ENCODE measurements at places on chromosomes 2 and 18. TPM values are rescaled to one million over a fixed set of nuclear protein-coding genes. Genes with fewer than 3 reads are reported as not detected.

- H3K4me3 ChIP-seq = no peak overlapping the region
- DNase-seq = no peak
- no peak overlapping the region for H3K27ac ChIP-seq
- no peaks in the 10 kb centered on the region for H3K4me1 ChIP-seq
Measured at GRCh38 chr2:34447097-34447496, 848.0 kb upstream of the FAM98A start.

GRCh38 chr2:128547667-128548066 is 229.0 kb upstream of the HS6ST1 start:
- no peaks in the 10 kb centered on the region for H3K4me1 ChIP-seq
- H3K27ac ChIP-seq = no peak overlapping the region
- H3K27me3 ChIP-seq = no peaks in the 10 kb centered on the region
- H3K4me3 ChIP-seq = no peak overlapping the region

DNA sequence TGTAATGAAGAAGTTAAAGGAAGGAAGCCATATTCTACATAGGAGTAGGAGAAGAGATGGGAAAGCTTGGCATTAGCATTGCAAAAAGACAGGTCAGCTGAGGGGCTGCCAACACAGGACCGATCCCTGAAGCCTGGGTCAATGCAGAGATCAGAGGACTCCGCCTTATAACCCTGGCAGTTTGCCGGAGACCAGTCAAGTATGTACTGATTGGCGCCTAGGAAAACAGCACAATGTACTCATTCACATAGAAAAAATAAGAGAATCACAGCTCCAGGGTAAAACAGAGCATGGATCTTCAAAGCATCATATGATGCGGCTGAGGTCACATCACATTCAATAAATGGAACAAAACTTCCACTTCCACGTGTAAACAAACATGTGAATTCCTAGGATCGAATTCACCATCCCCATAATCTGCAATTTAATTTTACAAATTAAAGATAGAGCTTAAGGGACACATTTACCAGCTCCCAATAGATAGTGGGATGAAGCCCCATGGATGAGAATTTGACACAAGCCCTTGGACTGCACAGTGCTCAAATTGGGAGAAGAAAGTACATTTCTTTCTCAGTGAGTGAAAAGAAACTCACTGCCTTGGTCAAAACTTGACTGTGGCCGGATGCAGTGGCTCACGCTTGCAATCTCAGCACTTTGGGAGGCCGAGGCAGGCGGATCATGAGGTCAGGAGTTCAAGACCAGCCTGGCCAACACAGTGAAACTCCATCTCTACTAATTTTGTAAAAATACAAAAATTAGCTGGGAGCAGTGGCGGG is 135.0 kb upstream of the KLHL14 start:
- peaks cover 27% of the 10 kb centered on the region for H3K4me1 ChIP-seq
- H3K4me3 ChIP-seq = no peak overlapping the region
- H3K27ac ChIP-seq = no peak overlapping the region
- no peak for DNase-seq
- H3K36me3 ChIP-seq = no peaks in the 10 kb centered on the region

- no peak for DNase-seq
- peaks cover 13% of the 10 kb centered on the region for H3K4me1 ChIP-seq
- no peak overlapping the region for H3K4me3 ChIP-seq
- no peaks in the 10 kb centered on the region for H3K27me3 ChIP-seq
Measured at GRCh38 chr2:57884281-57884680, 162.3 kb upstream of the VRK2 start.

- no peaks in the 10 kb centered on the region for H3K36me3 ChIP-seq
- no peak overlapping the region for H3K4me3 ChIP-seq
- DNase-seq = no peak
- no peaks in the 10 kb centered on the region for H3K4me1 ChIP-seq
- H3K27me3 ChIP-seq = peaks cover 3% of the 10 kb centered on the region
Measured at GRCh38 chr2:106536490-106536889, 49.3 kb downstream of the CD8B2 start.

- peaks cover 53% of the 10 kb centered on the region for H3K4me1 ChIP-seq
- DNase-seq = no peak
- peak overlapping the region; percentile 23 for H3K27ac ChIP-seq
- H3K27me3 ChIP-seq = no peaks in the 10 kb centered on the region
Measured at GRCh38 chr2:200353120-200353519, 46.6 kb downstream of the SPATS2L start.

- H3K36me3 ChIP-seq = no peaks in the 10 kb centered on the region
- no peak for DNase-seq
- peaks cover 17% of the 10 kb centered on the region for H3K4me1 ChIP-seq
Measured at GRCh38 chr2:23029951-23030350, 355.0 kb upstream of the KLHL29 start.

GRCh38 chr2:43459446-43460173 is 136.2 kb downstream of the THADA start:
- H3K27ac ChIP-seq = no peak overlapping the region
- no peaks in the 10 kb centered on the region for H3K36me3 ChIP-seq
- H3K4me3 ChIP-seq = no peak overlapping the region
- peak; percentile 23 for DNase-seq
- H3K27me3 ChIP-seq = no peaks in the 10 kb centered on the region
- peaks cover 99% of the 10 kb centered on the region for H3K4me1 ChIP-seq

GRCh38 chr2:206452750-206453149 is 9.4 kb downstream of the ADAM23 start:
- H3K4me1 ChIP-seq = no peaks in the 10 kb centered on the region
- no peak overlapping the region for H3K4me3 ChIP-seq
- DNase-seq = no peak
- no peak overlapping the region for H3K27ac ChIP-seq
- no peaks in the 10 kb centered on the region for H3K36me3 ChIP-seq

- H3K4me3 ChIP-seq = no peak overlapping the region
- peaks cover 14% of the 10 kb centered on the region for H3K4me1 ChIP-seq
- H3K27me3 ChIP-seq = no peaks in the 10 kb centered on the region
- H3K27ac ChIP-seq = no peak overlapping the region
- DNase-seq = no peak
Measured at GRCh38 chr2:86019121-86019520, 86.6 kb downstream of the POLR1A start.

- H3K27ac ChIP-seq = no peak overlapping the region
- H3K36me3 ChIP-seq = no peaks in the 10 kb centered on the region
- H3K27me3 ChIP-seq = no peaks in the 10 kb centered on the region
- no peak for DNase-seq
Measured at GRCh38 chr2:71102981-71103681, 26.9 kb downstream of the MCEE start.

GRCh38 chr2:84556190-84556589 is 39.9 kb downstream of the DNAH6 start:
- no peaks in the 10 kb centered on the region for H3K27me3 ChIP-seq
- no peak for DNase-seq
- H3K4me1 ChIP-seq = no peaks in the 10 kb centered on the region
- H3K27ac ChIP-seq = no peak overlapping the region
- H3K36me3 ChIP-seq = no peaks in the 10 kb centered on the region
- H3K4me3 ChIP-seq = no peak overlapping the region

DNA sequence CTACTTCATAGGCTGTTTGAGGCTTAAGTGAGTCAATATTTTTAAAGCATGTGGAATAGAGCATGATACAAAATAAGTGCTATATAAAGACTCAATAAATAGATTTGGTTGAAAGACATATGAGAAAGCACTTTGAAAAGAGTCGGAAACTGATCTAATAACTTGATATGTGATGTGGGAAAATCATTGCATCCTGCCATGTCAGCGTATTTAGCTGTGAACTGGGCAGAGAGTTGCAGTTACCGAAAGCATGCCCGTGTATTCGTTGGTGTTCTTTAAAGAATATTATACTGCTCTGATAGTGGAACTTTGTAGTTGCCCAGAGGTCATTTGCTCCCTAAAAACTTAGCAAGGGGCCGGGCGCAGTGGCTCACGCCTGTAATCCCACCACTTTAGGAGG is 37.8 kb upstream of the ZNF516 start:
- H3K4me3 ChIP-seq = no peak overlapping the region
- no peak for DNase-seq
- no peaks in the 10 kb centered on the region for H3K27me3 ChIP-seq
- H3K4me1 ChIP-seq = peaks cover 17% of the 10 kb centered on the region
- H3K27ac ChIP-seq = no peak overlapping the region

- DNase-seq = no peak
- H3K4me3 ChIP-seq = no peak overlapping the region
- no peaks in the 10 kb centered on the region for H3K27me3 ChIP-seq
Measured at GRCh38 chr2:210859314-210859713, 302.9 kb downstream of the CPS1 start.

DNA sequence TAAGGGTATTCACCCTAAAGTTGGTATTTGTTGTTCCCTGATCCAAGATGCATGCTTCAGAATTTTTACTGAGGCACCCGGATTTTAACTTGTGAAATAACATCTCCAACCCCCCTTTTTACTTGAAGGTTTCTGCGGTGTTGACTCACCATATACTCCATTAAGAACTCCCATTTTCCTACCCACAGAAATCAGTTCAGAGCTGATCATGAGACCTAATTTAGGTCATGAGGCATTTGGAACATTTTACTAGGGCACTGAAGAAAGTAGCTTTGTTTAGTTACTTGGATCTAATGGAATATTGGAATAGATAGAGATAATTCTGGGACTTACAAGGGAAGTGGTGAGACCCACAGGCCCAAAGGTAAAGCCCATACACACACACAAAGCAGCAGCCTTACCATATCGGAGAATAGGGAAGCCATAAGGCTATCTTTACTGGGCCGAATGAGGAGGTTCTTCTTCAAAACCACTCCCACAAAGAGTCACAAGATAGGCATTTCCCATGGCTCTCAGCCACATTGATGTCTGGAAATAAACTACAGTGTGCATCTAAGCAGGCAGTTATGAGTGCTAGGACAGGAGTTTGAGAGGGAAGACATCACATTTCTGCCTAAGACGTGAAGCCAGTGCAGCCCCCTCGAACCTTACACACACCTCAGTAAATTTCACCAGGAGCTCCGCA is 681.0 kb upstream of the LRRTM4 start:
- H3K27ac ChIP-seq = no peak overlapping the region
- no peaks in the 10 kb centered on the region for H3K36me3 ChIP-seq
- no peaks in the 10 kb centered on the region for H3K27me3 ChIP-seq
- no peak for DNase-seq

DNA sequence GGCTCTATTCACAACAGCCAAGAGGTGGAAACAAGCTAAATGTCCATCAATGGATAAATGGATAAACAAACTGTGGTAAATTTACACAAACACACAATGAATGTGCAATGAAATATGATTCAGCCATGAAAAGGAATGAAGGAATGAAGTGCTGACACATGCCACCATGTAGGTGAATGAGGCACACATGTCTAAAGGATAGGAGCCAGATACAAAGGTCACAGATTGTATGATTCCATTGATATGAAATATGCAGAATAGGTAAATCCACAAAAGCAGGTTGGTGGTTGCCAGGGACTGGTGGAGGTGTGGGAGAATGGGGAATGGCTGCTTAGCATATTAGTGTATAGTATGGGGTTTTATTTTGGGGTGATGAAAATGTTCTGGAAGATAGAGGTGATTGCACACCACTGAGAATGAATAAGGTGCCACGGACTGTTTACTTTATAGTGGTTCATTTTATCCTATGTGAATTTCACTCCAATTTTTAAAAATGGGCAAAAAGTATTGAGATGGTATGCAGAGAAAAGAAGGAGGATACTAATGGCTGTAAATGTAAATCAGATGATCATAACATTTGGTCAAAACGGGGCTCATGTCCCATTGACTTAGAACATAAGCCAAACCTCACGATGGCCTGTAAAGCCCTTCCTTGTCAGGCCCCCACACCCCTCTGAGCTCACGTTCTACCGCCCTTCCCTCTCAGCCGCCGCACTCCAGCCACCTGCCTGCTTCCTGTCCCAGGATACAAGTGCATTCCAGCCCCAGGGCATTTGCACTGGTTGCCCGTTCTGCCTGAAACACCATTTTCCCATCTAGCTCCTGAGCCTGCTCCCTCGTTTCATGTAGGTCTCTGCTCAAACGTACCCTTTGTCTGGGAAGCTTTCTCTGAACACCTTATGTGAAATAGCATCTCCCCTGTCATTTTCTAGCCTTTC is 165.5 kb downstream of the DDX1 start:
- DNase-seq = no peak
- H3K27ac ChIP-seq = no peak overlapping the region
- no peak overlapping the region for H3K4me3 ChIP-seq
- H3K27me3 ChIP-seq = no peaks in the 10 kb centered on the region
- H3K36me3 ChIP-seq = no peaks in the 10 kb centered on the region

DNA sequence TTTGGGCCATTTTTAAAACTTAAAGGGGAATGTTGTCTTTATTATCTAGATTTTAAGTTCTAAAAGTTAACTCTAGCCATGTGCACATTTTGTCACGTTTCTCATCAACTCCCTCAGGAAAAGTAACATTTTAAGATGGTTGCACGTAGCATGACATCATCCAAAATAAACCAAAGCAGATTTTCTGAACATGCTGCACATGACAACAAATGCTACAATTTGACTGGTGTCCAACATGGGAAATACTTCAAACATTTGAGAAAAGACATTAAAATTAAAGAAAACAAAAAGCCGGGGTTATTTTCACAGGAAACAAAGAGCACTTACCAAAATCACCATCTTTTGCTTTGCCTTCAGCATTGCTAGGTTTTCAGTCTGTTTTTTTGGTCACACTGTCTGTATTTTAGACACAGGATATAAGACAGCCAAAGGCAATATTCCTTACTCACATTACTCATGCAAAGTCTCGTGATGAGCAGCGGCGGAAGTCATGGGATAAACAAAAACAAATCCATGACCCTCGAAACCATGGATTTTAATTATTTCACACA is 51.3 kb upstream of the RND3 start:
- no peak overlapping the region for H3K4me3 ChIP-seq
- no peak overlapping the region for H3K27ac ChIP-seq
- no peaks in the 10 kb centered on the region for H3K4me1 ChIP-seq
- no peaks in the 10 kb centered on the region for H3K27me3 ChIP-seq
- H3K36me3 ChIP-seq = no peaks in the 10 kb centered on the region

Gene CERKL
- not detected for total RNA-seq

Gene UGT1A8
- total RNA-seq = not detected

Gene CFAP65
- total RNA-seq = not detected

Gene DTNA
- total RNA-seq = 12.1 TPM

Gene PRSS56
- not detected for total RNA-seq

Gene INPP5D
- total RNA-seq = 17.7 TPM

Gene SERPINB13
- total RNA-seq = not detected

Gene KLHL30
- total RNA-seq = not detected

Gene IFT172
- 21.6 TPM for total RNA-seq

Gene TUBA4B
- total RNA-seq = 0.29 TPM

Gene HRH4
- total RNA-seq = not detected

Measured in HepG2 (cell line).